ENCODE measurements at places on chromosomes 6 and 20.

GRCh38 chr6:162468326-162468725, 259.2 kb downstream of the PRKN start:
- DNase-seq: no peak

DNA sequence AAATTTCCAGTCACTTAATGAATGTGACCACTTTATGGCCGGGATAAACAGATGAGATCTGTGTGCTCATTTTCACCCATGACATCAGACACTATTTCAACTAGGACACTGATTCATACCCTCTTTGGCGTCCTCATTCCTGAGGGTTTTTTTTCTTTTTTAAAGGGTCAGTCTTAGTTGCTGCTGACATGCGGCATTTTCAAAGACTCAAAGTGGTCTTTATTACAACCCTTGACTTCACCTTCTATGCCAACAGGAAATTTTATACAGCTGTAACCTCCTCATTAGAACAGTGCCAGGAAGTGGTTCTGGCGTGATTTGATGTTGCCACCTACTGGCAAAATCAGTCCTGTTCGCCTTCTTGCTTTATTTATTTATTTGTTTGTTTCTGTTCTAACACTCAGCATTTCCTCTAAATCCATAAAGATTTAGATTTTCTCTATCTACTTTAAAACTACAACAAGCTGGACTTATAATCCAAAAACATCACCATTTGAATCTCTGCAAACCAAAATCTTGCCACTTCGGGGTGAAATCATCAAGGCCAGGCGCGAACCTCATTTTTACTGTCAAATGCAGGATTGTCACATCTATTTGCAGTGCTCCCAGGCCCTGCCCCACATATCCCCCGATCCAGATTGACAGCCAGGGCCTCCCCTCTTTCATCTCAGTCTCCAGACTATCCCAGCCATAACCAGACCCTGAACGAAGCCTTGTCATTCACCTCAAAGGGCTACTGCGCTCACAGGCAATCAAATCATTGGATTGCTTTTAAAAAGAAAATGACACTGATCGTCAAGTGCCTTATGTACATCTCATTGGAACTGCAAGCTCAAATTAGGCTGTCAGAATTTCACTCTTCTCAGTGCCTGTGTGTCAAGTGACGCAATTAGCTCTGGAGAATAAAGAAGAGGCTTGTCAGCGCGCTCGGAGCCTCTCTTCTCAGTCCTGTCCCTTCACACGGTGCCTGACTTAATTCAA, 77.5 kb downstream of the C6orf118 start:
- no peak for DNase-seq

GRCh38 chr6:127111526-127111925, 6.9 kb upstream of the RSPO3 start:
- DNase-seq: no peak

- DNase-seq: peak; percentile 5
Measured at GRCh38 chr6:37324131-37325033, 29.4 kb upstream of the RNF8 start.

DNA sequence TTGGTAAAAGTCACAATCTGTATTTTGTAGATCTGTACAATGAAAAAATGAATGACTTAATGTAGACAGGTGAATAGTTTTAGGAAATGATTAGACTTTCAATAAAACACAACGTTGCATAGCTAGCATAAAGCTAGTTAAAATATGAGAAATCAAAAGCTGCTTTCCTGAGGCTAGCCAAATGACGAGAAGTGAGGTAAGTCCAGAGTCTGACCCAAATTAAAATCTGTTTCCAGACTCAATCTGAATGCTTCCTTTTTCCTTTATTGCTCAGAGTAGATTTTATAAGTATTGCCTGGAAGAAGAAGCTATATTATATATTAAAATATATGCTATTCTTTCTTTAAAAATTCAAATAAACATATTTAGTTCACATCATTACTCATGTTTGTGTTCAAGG, 615.4 kb downstream of the CD109 start:
- DNase-seq: no peak
